RWPE2 (cell line): ENCODE measurements at places on chromosomes 2 and 18.

DNA sequence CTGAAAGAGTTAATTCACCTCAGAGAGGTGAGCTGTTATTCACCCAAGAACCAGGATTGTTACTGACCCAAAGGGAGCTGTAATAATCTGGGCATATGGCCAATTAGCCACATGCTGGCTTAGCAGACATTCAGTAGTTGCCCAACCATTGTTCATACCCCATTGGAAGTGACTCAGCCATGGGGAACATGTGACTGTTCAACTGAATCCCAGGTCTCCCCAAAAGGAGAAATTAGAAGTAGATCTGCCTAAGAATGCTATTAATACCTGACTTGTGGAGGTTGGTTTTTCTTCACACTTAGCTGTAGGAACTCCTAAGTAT lies 272.6 kb upstream of the UBE2E3 start:
- no peaks in the 10 kb centered on the region for H3K27me3 ChIP-seq
- H3K36me3 ChIP-seq = no peaks in the 10 kb centered on the region
- H3K27ac ChIP-seq = peak overlapping the region; percentile 17
- H3K4me3 ChIP-seq = no peak overlapping the region
- peaks cover 27% of the 10 kb centered on the region for H3K4me1 ChIP-seq

DNA sequence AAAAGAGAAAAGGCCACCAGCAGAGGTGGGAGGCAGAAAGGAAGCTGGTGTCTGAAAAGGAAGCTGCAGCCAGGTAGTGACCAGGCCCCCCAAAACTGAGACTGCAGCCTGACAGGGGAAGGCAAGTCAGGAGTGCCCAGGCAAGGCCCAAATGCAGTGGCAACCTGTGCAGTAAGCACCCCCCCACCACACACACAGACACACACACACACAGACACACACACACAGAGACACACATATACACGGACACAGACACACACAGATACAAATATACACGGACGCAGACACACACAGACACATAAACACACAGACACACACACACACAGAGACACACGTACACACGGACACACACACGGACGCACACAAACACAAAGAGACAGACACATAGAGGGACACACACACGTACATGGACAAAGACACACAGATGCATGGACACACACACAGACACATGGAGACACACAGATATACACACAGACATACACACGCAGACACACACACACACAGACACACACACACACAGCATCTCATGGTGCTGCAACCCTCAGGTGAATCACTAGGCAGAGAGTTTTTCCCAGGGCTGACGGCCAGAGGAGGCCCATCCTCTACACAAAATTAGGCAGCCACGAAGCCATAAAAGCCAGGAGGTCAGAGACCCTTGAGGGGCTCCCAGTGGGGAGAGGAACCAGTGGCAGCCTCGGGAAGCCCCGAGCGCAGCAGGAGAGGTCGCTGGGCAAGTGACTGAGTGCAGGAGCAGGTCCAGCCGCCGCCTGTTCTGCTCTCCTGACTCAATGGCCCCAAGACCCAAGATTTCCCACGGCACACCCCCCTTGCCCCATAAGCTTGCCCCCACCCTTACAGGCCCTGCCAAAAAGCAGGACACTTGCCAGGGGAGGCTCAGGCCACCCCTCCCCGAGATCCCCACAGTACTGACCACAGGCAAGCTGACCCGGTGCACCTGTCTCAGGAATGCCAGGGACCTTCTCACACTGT lies 6.3 kb downstream of the SDC1 start:
- DNase-seq = no peak
- peaks cover 82% of the 10 kb centered on the region for H3K36me3 ChIP-seq
- H3K4me1 ChIP-seq = peaks cover 86% of the 10 kb centered on the region
- H3K27ac ChIP-seq = peak overlapping the region; percentile 97

- no peaks in the 10 kb centered on the region for H3K36me3 ChIP-seq
- no peak for DNase-seq
- no peaks in the 10 kb centered on the region for H3K4me1 ChIP-seq
- H3K27ac ChIP-seq = no peak overlapping the region
- H3K4me3 ChIP-seq = no peak overlapping the region
- H3K27me3 ChIP-seq = no peaks in the 10 kb centered on the region
These were observed 85.9 kb downstream of the CBLN2 start for GRCh38 chr18:72458271-72458670.

DNA sequence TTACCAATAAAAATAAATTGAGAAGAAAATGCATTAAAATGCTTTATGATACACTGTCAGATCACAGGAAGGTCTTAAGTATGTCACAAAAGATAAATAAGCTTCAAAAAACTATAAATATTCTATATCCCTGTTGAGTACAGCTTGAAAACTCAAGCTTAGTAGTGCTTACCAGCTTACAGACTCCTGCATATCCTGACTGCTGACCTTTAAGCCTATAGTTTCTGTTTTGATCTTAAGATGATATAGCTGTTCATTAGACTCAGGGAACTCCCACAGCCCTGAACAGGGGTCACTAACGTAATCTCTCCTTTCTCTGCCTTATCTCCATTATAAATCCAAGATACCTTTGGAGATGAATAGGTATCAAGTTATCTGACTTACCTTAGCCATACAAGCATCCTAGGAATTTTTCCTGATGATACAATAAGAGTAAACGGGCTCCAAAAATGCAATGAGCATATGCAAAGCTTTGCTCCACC lies 93.7 kb upstream of the RBBP8 start:
- H3K27me3 ChIP-seq = no peaks in the 10 kb centered on the region
- DNase-seq = no peak
- peaks cover 41% of the 10 kb centered on the region for H3K4me1 ChIP-seq
- no peak overlapping the region for H3K4me3 ChIP-seq
- peak overlapping the region; percentile 97 for H3K27ac ChIP-seq
- no peaks in the 10 kb centered on the region for H3K36me3 ChIP-seq

DNA sequence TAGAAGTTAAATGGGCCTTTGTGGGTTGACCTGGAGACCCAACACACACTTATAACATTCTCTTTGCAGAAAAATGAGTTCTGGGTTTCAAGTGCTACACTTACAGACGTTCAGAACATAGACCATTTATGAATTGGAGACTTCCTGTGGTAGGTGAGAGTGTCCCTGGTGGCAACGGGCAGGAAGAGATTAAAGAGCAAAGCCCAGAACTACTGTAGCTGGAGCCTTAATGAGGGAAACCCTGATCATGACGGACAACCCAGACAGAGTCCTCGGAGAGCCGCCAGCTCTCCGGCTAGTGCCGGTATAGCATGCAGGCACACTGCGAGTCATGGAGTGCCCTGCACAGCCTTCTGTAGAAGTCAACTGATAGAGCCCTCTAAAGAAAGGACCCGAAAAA lies 44.5 kb upstream of the RMDN2 start:
- no peak overlapping the region for H3K4me3 ChIP-seq
- H3K36me3 ChIP-seq = no peaks in the 10 kb centered on the region
- no peaks in the 10 kb centered on the region for H3K27me3 ChIP-seq
- DNase-seq = no peak

DNA sequence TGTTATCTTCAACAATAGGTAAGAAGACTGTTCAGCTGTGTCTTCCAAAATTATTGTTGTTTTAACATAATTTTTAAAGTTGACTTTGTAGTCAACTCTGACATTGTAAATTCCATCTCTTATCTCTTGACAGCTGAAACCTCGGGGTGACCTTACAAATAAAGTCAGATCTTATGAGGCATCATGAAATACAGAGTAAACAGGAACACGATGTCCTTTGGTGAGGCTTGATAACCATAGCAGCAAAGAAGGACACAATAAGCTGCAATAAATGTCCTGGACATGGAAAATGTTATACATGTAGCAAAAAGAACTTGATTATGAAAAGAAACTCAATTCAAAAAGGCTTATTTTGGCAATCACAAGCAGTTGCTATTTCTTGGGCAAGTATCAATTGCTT lies 618.9 kb upstream of the SLC39A10 start:
- no peak for DNase-seq
- H3K4me1 ChIP-seq = no peaks in the 10 kb centered on the region
- no peak overlapping the region for H3K27ac ChIP-seq
- H3K27me3 ChIP-seq = no peaks in the 10 kb centered on the region
- H3K4me3 ChIP-seq = no peak overlapping the region

- no peak overlapping the region for H3K4me3 ChIP-seq
- no peak for DNase-seq
- H3K4me1 ChIP-seq = no peaks in the 10 kb centered on the region
These were observed 9.4 kb downstream of the COLEC11 start for GRCh38 chr2:3604207-3604877.
